ENCODE measurements at places on chromosomes 5 and 9. TPM values are rescaled to one million over a fixed set of nuclear protein-coding genes. Genes with fewer than 3 reads are reported as not detected.

Gene KLHL9
- 15.2 TPM for total RNA-seq

Gene SLC6A7
- total RNA-seq = not detected

Gene FYB1
- 3.6 TPM for total RNA-seq

Gene GGTA1
- total RNA-seq = 0.14 TPM

Gene MELK
- total RNA-seq = 26.9 TPM

Gene GFI1B
- total RNA-seq = not detected

Gene OBP2B
- not detected for total RNA-seq

Gene LCN9
- not detected for total RNA-seq

Gene SPATA31C1
- total RNA-seq = not detected

Gene HSD17B4
- 167 TPM for total RNA-seq

Measured in airway epithelial cell (primary cell).